ENCODE measurements at places on chromosomes 2 and 18.
A peak's percentile ranks its signal among the peaks of the same experiment; 100 is the strongest.

DNA sequence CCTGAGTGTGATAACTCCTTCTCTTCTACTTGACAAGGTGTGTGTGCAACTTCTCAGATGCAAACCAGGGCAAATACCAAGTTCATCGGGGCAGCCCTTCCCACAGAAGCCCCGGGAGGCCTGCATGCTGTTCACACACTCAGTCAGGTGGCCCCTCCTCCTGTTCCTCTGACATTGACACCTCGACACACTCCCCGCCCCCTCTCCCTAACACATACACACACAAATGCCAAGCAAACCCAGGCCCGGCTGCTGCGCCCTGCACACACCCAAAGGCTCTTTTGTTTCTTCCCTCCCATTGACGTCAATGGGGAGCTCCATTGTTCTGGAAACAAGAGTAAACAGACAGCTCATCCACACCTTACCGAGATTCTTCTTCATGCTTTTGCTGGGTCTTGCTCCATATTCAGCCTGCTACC is 1.7 kb upstream of the PER2 start:
- DNase-seq = no peak

GRCh38 chr18:74278058-74278457 is 13.7 kb downstream of the CYB5A start:
- DNase-seq = no peak

- no peak for DNase-seq
These were observed 322.8 kb downstream of the STK39 start for GRCh38 chr2:167924556-167924955.

DNA sequence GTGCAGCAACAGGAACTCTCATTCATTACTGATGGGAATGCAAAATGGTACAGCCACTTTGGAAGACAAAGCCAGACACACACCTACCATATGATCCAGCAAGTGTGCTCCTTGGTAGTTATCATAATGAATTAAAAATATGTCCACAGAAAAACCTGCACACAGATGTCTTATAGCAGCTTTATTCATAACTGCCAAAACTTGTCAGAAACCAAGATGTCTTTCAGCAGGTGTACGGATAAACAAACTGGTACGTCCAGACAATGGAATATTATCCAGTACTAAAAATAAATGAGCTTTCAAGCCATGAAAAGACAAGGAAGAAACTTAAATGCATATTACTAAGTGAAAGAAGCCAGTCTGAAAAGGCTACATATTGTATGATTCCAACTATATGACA is 50.4 kb downstream of the CHMP3 start:
- DNase-seq = no peak

DNA sequence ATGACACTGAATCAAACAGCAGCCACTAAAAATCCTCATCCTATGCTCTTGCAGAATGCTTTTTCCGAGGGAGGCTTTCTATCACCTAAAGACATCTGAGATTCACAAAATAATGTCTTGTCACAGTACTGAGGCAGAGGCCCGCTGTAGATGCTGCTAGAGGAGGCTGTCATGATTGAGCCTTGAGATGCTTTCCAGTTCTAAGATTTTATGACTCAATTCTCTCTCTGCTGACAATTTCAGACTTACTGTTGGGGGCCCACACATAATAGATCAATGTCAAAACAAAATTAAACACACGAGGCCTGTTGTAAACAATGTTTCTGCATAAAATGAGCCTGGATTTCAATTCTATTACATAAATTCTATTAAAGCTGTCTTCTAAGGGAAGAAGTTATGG is 132.7 kb upstream of the ARL4C start:
- DNase-seq = no peak

DNA sequence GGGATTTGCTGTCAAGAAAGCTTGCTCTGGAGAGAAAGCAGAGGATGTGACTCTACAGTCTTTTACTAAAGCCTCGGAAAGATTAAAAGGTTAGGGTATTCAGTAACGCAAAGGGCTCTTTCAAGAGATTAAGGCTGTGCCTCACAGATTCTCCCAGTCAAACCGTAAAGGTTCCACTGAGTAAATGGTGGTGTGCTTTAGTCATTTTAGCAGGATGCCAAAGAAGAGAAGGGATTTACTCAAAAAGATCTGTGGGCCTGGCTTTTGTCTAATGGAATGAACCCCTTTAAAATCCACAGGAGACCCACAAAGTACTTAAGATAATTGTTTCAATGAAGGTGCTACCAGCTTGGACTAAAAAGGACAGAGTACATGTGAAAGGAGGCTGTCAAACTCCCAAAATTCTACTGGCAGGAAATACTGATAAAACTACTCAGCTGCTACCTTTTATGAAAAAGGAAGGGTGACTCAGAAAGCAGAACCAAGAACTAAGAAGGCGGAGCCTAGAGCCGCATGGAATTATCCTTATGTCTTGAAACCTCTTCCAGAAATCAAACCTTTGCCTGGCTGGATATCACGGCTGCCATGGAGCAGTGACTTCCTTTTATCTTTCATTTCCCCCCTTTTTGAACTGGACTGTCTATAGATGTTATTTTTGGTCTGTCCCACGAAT is 670.2 kb upstream of the ZEB2 start:
- DNase-seq = no peak

GRCh38 chr2:63500398-63500797 is 87.9 kb downstream of the WDPCP start:
- DNase-seq = no peak

DNA sequence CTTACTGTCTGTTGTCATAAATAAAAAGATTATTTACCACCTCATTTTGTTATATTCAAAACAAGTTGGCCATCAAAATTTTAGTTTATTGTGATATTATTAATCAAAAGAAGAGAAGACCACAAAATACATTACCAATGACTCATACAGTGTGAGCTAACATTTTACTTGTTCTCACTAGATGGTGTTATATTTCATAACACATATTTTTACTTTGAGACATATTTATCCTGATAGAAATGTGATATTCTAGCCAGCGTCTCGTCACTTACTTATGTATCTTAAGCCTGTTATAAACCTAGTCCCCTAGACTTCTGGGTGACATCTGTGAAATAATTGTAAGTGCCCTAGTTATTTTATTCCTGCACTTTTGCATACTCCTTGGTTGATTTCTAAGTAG is 263.2 kb downstream of the CDH7 start:
- peak; percentile 10 for DNase-seq

GRCh38 chr18:9969247-9969646 is 55.4 kb downstream of the VAPA start:
- DNase-seq = no peak

- DNase-seq = peak; percentile 60
These were observed 95.4 kb upstream of the FZD7 start for GRCh38 chr2:201938156-201938775.

- no peak for DNase-seq
These were observed 17.2 kb downstream of the SESTD1 start for GRCh38 chr2:179247318-179248023.

DNA sequence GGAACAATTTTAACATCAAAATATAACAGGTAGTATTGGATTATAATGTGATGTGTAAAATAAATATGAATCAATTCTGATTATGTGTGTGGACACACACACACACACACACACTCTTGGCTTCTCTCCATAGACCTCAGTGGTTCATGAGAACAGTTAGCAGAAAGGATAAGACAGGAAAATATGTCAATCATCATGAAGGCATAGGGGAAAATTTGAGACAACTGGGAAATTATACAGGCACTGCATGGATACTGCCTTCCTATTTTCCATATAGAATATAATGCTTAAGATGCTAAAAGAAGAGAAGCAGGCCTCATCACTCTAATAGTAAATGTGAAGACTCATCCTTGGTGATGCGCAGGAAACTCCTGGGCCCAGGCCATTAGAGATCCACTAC is 884.5 kb downstream of the SUCLG1 start:
- no peak for DNase-seq

GRCh38 chr2:106534471-106534870 is 47.3 kb downstream of the CD8B2 start:
- no peak for DNase-seq

All from fibroblast of skin of left biceps (primary cell).